Thoracic aorta (tissue), 2 donors: ENCODE measurements at places on chromosomes 2 and 18. TPM values are rescaled to one million over a fixed set of nuclear protein-coding genes. Genes with fewer than 3 reads are reported as not detected.

Gene POU3F3
- 2.0 TPM for total RNA-seq

Gene SOX11
- total RNA-seq = not detected

Gene RBKS
- 5.0 TPM for total RNA-seq

Gene ATAD2B
- total RNA-seq = 80.7 TPM

Gene NTSR2
- not detected for total RNA-seq

Gene STARD6
- total RNA-seq = not detected

Gene NYAP2
- total RNA-seq = 0.14 TPM

Gene TTN
- total RNA-seq = 16.4 TPM

Gene STPG4
- total RNA-seq = not detected

Gene REEP1
- total RNA-seq = 22.7 TPM

Gene CXCR1
- 4.4 TPM for total RNA-seq

Gene TRIB2
- 85.6 TPM for total RNA-seq

Gene CFAP65
- total RNA-seq = not detected

Gene MOGAT1
- not detected for total RNA-seq

Gene SLC16A14
- total RNA-seq = 3.0 TPM

Gene GATA6
- total RNA-seq = 92.7 TPM

Gene SLC19A3
- total RNA-seq = 3.7 TPM

Gene CDKL4
- total RNA-seq = 2.6 TPM

Gene ARHGEF4
- 6.5 TPM for total RNA-seq

Gene DNPEP
- total RNA-seq = 51.2 TPM

Gene NETO1
- total RNA-seq = not detected

Gene ALLC
- total RNA-seq = not detected
